Thymus (tissue), 14 donors: ENCODE measurements at places on chromosomes 4 and X.

DNA sequence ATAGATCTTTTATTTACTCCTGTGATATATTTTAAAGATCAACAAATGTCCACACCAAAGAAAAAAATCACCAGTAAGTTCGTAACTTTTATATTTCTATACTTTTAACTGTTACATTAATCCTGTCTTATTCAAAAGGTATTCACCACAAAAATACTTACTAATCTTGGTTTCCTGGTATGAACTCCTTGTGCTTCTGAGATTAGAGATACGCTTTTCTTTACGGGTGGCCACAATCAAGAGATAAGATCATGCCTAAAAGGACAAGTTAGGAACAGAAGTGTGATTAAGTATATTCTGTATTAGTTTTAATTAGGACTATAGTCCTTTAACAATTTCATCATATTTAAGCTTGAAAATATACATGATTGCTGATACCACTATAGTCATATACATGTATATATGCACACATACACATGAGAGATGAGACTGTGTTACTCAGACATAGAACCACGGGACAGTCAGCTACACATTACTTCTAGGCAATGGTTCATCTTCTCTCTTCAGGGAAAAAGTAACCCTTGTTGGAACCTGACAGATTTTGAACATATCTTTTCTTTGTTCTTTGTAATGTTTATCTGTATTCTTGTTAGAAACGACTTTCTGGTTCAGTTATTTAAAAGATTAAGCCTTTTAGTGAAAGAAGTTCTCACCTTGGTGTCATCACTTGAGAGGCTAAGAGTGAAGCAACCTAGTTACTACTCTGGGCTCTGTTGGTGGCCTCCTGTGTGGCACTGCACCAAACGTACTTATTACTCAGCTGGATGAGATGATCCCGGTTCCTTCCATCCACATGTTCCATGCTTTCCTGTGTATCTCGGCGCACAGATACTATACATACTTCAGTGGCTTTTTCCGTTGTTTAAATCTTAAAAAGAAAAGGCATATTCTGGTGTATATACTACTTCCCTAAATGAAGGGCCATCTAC, 146.1 kb downstream of the CBR4 start:
- no peak for DNase-seq

DNA sequence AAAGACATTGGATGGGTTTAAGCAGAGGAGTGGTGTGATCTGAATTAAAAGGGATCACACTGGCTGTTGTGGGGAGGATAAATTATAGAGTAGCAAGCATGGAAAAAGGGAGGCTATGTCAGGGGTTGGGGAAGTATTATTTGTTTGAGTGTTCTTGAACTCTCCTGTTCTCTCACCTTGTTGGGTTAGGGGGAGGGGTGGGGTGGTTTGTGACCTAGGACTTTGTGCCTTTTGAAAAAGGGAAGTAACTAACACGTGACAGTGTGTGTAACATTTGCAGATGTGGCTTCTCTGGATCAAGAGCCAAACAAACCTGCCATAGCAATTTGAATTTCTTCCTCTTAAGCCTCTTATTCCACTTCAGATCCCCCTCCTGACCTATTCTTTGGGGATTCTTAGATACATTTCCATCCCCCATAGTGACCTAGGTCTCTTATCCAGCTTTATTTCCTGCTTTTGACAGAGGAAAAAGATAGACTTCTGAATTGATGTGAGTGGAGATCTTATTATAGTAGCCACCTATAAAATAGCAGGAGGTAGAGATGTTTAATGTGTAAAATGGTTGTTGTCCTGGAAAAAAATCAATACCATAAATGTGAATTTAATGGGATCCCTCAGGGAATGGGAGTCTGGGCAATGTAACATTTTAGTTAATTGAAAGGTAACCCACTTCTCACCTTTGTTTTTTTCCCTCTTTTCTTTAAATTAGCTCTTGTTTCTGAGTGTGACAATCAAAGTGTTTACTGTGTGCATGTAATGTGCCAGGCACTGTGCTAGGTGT, 120.4 kb downstream of the CT47B1 start:
- no peak for DNase-seq

DNA sequence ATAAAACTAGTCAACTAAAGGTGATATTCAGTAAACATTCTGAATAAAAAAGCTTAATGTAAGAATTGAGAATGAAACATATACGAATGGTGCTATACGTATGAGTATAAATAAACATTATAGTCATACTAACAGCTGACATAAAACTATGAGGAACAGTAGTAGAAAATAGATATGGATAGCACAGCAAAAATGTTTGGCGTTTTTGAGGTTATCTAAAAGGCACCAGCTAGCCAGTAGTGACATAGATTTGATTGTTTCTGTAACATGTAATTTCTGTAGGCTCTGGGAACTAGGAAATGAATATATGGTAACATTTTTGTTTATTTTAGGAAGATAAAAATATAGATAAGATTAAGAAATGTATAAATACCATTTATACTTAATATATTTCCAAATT, 69.3 kb downstream of the SNX25 start:
- DNase-seq = no peak

DNA sequence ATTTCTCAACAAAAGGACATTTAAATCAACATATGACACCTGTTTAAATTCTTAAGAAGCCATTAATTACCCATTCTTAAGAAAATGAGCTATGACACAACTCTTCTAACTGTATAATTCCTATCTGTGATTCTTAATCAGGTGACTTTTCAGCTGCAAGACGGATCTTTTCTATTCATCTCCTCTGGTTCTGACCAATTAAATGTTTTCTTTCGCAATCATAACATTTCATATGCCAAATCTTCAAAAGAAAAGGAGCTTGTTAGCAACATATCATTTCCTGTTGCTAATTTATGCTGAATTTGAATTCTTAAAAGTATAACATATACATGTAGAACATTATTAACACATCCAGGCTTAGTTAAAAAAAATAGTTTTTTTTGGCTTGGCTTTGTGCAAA, 62.5 kb downstream of the SEL1L3 start:
- DNase-seq = no peak

- no peak for DNase-seq
These were observed 168.3 kb downstream of the TMA16 start for GRCh38 chr4:163662768-163663167.

DNA sequence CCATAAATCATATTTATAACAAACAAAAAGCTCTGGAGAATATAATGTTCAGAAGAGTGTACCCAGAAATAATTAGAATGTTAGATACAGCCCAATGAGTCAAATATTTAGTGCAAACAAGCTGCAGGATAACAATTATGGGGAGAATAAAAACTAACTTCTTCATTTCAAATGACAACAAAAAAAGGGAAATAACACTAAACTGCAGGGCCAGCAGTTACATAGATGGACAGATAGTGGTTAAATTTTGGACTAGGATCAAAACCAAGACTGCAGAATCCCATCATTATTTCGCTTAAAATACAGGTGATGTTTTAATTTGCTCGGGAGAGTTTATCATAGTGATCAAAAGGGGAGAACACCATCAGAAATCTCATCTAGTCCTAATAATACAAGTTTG, 617 bp upstream of the GPR34 start:
- no peak for DNase-seq

DNA sequence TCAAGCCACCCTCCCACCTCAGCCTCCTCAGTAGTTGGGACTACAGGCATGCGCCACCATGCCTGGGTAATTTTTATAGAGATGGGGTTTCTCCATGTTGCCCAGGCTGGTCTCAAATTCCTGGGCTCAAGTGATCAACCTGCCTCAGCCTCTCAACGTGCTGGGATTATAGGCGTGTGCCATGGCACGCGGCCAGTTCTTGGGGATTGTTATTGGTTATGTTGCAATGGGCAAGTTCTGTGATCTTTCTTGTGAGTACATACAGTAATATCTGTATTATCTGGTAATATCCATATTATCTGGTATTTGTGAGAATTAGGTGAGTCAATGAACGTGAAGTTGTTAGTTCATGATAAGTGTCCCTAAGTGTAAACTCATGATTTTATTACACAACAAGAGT, 90.3 kb upstream of the TBL1X start:
- no peak for DNase-seq

GRCh38 chr4:87882321-87882720, 49.6 kb downstream of the MEPE start:
- no peak for DNase-seq

- DNase-seq = no peak
These were observed 1434.8 kb downstream of the RAPGEF2 start for GRCh38 chr4:160537681-160538080.

GRCh38 chrX:82218361-82218760, 1016.5 kb downstream of the SH3BGRL start:
- no peak for DNase-seq

DNA sequence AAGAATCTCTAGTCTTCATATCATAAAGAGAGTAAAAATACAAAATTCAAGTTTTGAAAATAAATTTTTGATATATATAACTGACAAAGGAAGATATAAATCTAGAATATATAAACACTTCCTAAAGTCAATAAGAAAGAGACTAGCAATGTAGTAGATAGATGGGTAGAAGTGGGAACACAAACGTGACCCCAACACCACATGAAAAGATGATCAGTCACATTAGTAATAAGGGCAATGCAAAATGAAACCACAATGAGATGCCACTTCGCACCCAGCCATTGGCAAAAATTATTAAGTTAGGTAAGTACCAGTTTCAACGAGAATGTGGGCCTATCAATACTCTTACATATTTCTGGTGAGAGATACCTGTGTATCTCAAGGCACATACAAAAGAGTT, 106.5 kb downstream of the EGF start:
- no peak for DNase-seq

DNA sequence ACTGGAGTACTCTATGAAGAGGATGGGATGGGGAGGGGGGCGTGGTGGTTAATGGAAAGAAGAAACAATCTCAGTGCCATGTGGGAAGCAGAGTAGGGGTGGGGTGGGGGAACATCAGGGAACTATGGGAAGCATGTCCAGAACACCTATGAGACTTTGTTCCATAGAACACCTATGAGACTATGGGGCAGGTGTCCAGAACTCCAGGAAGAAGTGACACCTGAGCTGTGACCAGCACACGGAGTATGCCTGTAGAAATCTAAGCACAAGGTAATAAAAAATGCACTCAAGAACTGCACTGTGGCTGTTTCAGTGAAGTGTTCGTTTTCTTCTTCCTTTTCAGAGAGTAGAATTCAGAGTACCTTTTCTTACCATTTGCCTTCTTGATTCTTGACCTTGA, 704.8 kb upstream of the TENM3 start:
- no peak for DNase-seq

DNA sequence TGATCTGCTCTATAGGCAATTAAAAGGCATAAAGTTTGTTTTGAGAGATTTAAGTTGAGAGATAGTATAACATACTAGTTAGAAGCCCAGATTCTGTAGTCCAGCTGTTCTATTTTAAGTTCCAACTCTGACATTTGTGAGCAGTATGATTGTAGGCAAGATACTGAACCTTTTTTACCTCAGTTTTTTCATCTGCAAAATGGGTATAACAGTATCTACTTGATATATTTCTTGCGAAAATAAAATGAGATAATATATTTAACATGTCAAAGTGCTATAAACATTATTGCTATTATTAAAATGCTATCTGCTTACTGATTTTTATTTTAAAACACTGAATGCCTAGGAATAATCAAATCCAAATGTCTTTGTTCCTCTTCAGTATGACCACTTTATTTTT, 19.2 kb downstream of the TMPRSS11F start:
- DNase-seq = no peak

- no peak for DNase-seq
These were observed 53.2 kb downstream of the PPM1K start for GRCh38 chr4:88230969-88231771.

DNA sequence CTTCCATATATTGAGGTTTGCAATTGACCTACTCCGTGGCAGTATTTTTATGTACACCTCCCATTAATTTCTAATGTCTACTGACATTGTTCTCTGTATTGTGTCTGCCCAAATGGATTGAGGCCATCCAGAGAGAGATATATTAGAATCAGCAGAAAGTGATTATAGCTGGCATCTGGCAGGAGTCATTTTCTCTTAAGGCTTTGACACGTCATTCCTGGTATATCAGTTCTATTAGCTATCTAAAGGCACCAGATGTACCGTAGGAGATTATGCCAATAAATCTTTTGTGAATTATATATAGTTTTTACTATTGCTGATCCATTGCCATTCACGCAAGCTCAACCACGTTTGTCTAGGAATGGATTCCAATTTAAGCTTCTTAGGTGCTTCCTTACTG, 1026.4 kb upstream of the IGFBP7 start:
- DNase-seq = no peak

GRCh38 chr4:82430964-82431745, 765 bp downstream of the ENOPH1 start:
- DNase-seq = peak; percentile 30

DNA sequence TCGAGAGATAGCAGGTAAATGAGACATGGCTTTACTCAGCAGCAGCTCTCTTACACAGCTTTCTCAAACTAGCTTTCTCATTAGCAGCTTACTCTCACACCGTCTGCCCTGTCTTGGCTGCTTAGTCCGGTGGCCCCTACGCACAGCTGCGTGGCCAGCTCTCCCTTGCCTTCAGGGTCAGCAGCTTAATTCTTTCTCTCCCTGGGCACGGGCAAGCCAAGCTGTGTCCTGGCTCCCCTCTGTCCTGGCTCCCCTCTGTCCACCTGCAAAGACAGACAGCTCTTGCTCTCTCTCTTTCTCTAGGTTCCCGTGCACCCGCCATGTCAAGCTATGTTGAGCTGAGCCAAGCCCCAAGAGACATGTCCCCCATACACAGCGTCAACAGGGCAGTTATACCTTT, 39.4 kb downstream of the ZNF185 start:
- no peak for DNase-seq

- no peak for DNase-seq
These were observed 288.1 kb downstream of the SH3BGRL start for GRCh38 chrX:81489987-81490386.

GRCh38 chrX:134396174-134396573, 63.8 kb upstream of the HPRT1 start:
- DNase-seq = no peak

GRCh38 chr4:2809610-2810180, 16.8 kb downstream of the SH3BP2 start:
- DNase-seq = no peak

DNA sequence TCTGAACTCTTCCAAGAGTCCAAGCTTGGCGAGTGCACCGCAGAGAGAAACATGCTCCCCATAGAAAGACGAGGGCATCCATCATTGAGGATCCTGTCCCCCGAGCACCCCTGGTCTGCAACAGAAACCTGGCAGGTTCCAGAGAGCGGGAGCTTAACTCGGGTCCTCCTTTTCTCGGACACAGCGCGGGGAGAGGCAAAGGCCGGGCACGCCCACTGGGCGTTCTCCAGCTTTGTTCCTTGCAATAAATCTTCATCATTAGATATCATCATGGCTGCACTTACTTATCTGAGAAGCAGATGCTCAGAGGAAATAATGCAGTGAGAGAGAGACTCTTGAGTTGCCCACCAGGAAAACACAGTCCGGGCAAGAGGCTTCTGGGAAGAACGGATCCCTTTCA, 90.1 kb upstream of the PSAPL1 start:
- no peak for DNase-seq

- no peak for DNase-seq
These were observed 44.7 kb downstream of the SPATA4 start for GRCh38 chr4:176150704-176151103.

- DNase-seq = no peak
These were observed 195.7 kb upstream of the CASK start for GRCh38 chrX:42119076-42119475.
